ENCODE measurements at places on chromosomes 3 and 15.

GRCh38 chr15:79140846-79141570, 50.4 kb upstream of the RASGRF1 start:
- DNase-seq = no peak

DNA sequence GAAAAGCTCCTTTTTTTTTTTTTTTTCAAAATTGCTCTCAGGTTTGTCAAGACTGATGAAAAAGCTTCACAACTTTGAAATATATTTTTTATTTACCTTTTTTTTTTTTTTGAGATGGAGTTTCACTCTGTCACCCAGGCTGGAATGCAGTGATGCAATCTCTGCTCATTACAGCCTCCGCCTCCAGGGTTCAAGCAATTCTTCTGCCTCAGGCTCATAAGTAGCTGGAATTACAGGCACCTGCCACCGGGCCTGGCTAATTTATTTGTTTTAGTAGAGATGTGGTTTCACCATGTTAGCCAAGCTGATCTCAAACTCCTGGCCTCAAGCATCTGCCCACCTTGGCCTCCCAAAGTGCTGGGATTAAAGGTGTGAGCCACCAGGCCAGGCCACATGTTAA, 1515.0 kb downstream of the OTOL1 start:
- no peak for DNase-seq

- DNase-seq = no peak
These were observed 30.4 kb upstream of the TM4SF1 start for GRCh38 chr3:149407898-149408297.

GRCh38 chr15:37823601-37824275, 110.7 kb upstream of the TMCO5A start:
- DNase-seq = no peak

DNA sequence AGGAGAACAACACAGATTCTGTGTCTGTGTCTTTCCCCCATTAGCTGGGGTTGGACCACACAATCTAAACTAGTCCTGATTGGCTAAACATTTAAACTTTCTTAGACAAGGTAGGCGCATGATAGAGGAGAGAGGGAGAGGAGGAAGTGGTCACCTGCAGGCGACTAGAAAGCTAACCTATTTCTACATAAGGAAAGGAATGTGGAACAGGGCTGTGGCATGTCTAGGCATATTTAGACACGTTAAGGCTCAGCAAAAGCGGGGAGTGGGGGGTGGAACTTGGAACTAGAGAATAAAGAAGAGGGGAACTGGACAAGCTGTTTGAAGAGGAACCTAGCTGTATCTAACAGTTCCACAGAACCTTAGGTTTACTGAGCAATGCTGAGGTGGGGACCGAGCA, 12.8 kb downstream of the LRRC28 start:
- DNase-seq = no peak

GRCh38 chr3:149553781-149554451, 79.4 kb downstream of the TM4SF4 start:
- DNase-seq = peak; percentile 91

DNA sequence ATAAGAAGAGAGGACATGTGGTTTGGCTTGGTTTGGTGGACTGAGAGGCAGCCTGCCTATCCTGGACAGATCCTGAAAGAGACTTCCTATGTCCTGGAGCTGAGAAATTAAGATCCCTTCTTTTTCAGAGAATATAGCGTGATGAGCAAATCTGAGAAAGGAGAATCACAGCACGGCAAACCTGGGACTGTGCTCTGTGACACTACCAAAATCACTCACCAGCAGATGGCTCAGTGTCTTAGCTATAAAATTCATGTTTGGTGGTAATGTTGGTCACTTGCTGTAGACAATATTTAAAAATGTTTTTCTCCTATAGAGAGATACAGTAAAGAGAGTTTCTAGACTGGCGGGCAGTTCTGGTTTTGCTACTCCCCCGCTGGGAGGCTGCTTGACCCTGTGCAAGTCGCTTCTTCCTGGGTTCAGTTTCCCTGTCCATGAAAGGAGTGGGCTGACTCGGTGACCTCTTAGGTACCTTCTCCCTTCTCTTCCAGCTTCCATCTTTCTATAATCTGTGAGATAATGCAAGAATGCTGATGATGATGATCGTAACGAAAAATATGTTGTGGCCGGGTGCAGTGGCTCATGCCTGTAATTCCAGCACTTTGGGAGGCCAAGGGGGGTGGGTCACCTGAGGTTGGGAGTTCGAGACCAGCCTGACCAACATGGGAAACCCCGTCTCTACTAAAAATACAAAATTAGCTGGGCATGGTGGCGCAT, 7.6 kb upstream of the HES1 start:
- DNase-seq = no peak

- no peak for DNase-seq
These were observed 121.9 kb downstream of the MBNL1 start for GRCh38 chr3:152390647-152391046.

DNA sequence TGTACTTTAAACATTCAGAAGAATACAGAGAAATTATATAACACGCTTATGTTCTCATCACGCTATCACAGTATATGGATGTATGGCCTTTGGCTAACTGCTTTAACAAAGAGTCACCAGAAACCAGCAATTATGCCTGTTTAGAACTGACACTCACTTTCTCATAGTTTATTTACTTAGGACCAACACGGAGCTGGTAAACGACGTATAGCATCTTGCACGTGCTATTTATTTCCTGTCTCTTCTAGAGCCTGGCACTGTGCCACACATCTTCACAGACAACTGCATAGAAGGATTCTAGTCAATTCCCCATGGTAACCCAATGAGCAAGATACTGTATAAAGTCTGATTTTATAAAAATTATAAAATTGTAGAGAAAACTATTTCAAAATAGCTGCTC, 43.6 kb downstream of the TBC1D2B start:
- DNase-seq = no peak

DNA sequence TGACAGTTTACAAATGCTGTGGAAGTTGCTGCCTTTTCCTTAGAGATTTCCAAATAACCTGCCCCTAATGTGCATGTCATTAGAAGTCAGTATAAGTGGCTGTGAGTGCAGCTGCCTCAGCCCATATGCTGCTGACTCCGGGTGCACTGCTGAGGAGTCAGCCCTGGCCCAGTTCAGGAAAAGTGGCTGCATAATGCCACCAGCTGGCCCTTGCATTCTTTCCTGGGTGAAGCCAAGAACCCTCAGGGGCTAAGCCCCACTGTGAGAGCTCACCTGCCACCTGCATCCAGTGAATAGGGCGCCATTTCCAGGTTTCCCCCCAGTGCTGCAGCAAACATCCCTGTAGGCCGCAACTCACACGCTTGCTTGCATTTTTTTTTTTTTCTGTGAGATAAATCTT, 139.9 kb downstream of the TJP1 start:
- no peak for DNase-seq

- DNase-seq = no peak
These were observed 47.6 kb downstream of the SHOX2 start for GRCh38 chr3:158058495-158059130.

DNA sequence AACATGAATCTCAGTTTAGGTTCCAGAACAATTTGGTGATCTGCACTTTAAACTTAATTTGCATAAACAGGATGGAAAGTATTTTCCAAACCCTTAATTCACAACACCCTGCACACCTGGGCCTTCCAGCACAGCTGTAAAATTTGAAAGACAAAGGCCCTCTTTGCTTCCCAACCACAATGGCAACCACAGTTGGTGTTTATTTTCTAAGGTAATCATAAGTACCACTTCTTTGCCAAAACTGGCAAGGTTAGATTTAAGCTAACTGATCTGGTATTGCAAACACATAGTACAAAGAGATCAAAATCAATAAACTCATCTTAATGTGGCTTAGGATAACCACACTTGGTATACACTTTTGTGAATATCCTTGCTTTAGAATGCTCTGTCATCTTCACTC, 4.1 kb downstream of the LRIG1 start:
- DNase-seq = no peak

DNA sequence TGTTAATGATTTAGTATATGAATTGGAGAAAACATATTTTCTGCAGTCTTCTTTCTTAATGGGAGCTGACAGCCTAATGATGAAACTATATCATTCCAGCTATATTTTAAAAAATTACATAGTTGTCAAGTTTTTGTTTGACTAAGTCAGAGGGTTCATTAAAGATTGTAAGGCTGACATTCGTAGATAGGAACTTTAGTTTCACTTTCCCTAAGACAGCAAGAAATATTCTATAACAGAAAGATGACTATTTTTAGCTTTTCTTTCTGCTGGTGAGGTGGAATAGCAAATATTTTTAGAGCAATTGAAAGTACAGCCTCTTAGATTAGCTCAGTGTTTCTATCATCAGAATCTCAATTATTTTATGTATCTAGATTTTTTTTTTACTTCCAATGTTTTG, 60.2 kb downstream of the PIAS1 start:
- no peak for DNase-seq

- DNase-seq = no peak
These were observed 92.3 kb downstream of the RBMS3 start for GRCh38 chr3:29373131-29373680.

All from vagina (tissue), 2 donors.